ENCODE measurements at places on chromosomes 5 and 9.
A peak's percentile ranks its signal among the peaks of the same experiment; 100 is the strongest.

GRCh38 chr5:104171958-104172690 lies 609.5 kb upstream of the NUDT12 start:
- DNase-seq: no peak

DNA sequence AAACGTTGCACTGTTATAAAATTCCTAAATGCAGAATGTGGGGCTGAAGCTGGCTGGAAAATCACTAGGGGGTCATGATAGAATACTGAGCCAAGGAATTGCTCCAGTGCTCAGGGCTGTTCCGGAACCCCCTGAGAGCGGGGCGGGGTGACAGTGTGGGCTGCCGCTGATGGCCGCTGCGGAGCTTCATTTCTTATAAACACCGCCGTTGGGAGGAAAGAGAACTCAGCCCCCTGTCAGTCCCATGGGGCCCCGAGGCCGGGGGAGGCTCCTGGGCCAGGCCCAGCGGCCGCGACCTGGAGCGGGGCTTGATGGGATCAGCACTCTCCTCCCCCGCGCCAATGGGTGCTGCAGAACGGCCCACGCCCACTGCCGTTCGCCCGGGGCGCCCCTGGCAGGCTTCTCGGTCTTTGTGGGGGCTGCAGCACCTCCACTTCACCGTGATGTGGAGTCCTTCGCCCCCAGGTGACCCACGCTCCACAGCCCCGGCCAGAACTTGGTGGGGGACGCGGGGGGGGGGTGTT lies 5.2 kb upstream of the IRF1 start:
- peak; percentile 40 for DNase-seq

- DNase-seq: no peak
Measured at GRCh38 chr5:167305591-167306213, 985.7 kb upstream of the WWC1 start.

GRCh38 chr5:1800472-1801221 lies 560 bp upstream of the NDUFS6 start:
- no peak for DNase-seq

- DNase-seq: no peak
Measured at GRCh38 chr5:11477786-11478185, 426.5 kb downstream of the CTNND2 start.

- no peak for DNase-seq
Measured at GRCh38 chr9:116482740-116483139, 204.4 kb upstream of the TRIM32 start.

DNA sequence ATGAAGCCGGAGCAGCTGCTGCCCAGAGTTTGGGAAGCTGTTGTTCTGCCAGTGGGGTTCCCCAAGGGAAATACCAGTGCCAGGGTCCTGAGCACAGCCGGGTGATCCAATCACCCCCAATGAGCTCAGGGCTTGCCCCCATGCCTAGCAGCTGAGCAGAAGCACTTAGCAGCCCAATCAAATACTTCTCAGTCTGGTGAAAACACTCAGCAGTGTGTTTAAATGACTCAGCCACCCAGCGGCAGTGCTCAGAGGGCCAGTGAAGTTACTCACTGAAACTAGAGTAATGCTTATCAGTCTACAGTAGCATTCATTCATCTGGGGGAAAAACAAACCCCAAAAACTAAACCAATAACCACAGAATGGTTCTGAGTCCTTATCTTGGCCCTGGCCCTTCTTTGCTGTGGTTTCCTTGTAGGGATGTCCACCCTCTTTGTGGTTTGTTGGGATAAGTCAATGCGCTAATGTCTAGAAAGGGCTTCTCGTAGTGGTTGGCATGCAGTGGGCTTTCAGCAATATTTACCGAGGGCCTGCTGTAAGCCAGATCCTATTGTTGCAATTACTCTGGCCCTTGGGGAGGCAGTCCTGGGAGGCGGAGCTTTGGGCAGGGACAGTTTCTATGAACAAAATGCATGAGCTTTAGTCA lies 43.1 kb downstream of the LHX2 start:
- no peak for DNase-seq

GRCh38 chr5:120954255-120954654 lies 490.2 kb downstream of the PRR16 start:
- DNase-seq: no peak

GRCh38 chr5:39437467-39437866 lies 12.7 kb upstream of the DAB2 start:
- DNase-seq: no peak

DNA sequence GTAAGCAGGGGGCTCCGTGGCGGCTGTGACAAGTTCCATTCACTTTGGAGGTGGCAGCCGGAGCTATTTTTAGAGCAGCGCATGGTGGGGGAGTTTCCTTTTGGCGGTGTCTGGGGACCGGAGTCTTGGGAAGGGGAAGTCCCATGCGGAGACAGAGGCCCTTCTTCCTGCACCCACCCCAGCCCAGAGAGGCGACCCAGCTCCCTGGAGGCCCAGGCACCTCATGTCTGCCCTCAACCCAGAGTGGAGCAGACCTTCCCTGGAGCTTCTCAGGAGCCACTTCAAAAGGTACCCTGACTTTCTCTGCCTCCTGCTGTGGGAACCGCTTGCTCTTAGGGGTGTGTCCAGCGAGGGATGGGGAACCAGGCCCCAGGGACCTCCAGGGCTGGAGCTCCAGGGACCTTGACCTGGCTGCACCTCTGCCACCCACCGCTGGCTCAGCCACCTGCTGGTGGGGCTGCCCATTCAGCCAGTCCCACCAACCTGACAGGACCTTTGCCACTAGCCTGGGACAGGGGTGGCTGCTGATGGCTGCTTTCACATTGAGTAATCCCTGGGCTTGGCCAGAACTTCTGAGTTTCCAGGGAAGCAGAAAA lies 34.1 kb downstream of the NEK6 start:
- peak; percentile 11 for DNase-seq

DNA sequence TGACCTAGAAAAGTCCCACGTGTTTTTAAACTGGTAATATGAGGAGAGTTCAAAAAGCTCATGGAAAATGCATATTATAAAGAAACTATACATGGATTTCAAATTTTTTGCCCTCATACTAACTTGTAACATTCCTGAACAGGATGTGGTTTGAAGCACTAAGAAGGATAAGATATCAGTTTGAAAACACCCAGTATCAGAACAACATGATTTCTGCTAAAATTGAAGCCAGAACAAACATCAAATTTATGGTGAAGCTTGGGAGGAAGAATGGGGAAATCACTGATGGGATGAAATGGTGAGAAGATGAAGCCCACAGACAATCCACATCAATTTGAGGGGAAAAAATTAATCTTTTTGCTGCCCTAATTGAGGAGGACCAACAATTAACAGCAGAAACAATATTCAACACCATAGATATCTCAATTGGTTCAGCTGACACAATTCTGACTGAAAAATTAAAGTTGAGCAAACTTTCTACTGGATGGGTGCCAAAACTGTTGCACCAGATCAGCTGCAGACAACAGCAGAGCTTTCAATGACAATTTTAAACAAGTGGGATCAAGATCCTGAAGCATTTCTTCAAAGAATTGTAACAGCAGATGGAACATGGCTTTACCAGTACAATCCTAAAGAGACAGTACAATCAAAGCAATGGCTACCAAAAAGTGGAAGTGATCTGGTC lies 113.2 kb upstream of the SNX2 start:
- DNase-seq: no peak

- no peak for DNase-seq
Measured at GRCh38 chr9:91750343-91750742, 199.7 kb downstream of the ROR2 start.

GRCh38 chr5:116265471-116265870 lies 180.6 kb downstream of the COMMD10 start:
- no peak for DNase-seq

- DNase-seq: no peak
Measured at GRCh38 chr9:11868795-11869194, 824.4 kb upstream of the TYRP1 start.

Data from stimulated activated CD8-positive, alpha-beta memory T cell treated with anti-CD3 and anti-CD28 coated beads, Interleukin-12 subunit alpha, Interleukin-12 subunit beta, amount 100 ng/mL, for 1 hour (primary cell).